KBM-7 (cell line): ENCODE measurements at places on chromosomes 7 and 10.

- no peak for DNase-seq
These were observed 91.3 kb upstream of the C1QL3 start for GRCh38 chr10:16612981-16613355.

GRCh38 chr7:55770778-55771177 lies 91.8 kb downstream of the SEPTIN14 start:
- DNase-seq: no peak

GRCh38 chr10:80522756-80523363 lies 14.8 kb upstream of the SH2D4B start:
- DNase-seq: no peak

DNA sequence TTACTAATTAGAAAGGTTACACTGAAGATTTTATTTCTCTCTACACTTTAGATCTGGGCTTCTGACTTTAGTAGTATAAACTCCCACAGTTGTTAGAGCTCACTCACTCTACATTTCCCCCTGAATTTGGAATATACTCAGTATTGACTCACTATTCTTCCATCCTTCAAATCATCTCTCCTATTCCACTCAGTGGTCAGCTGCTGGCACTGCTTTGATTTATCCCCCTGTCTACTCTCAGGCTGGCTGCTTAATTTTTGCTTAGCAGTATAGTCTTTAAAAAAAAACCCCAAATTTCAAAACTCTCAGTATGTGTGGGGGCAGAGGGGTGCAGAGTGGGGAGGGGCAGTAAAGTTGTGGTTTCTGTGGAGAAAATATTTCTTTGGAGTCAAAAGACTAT lies 68.9 kb downstream of the CDK6 start:
- no peak for DNase-seq

GRCh38 chr7:81990395-81990794 lies 220.5 kb upstream of the HGF start:
- no peak for DNase-seq
